ENCODE measurements at places on chromosomes 13 and 19. TPM values are rescaled to one million over a fixed set of nuclear protein-coding genes. Genes with fewer than 3 reads are reported as not detected.

Gene MYO1F
- 0.02 TPM for polyA plus RNA-seq

Gene RCBTB1
- polyA plus RNA-seq: 13.9 TPM

Gene GIPR
- 0.60 TPM for polyA plus RNA-seq

Gene SPINT2
- polyA plus RNA-seq: 333 TPM

Gene CD79A
- polyA plus RNA-seq: 0.08 TPM

Gene CXCL17
- not detected for polyA plus RNA-seq

Gene LILRB4
- polyA plus RNA-seq: not detected

Gene TEKTIP1
- not detected for polyA plus RNA-seq

Gene CFAP97D2
- polyA plus RNA-seq: not detected

Gene WDR87
- not detected for polyA plus RNA-seq

Gene NOVA2
- 0.01 TPM for polyA plus RNA-seq

Gene ZNF45
- polyA plus RNA-seq: 6.3 TPM

Gene KLF1
- polyA plus RNA-seq: 0.07 TPM

Data from mammary epithelial cell (primary cell).